GM23248 (cell line): ENCODE measurements at places on chromosomes 5 and 9.
A peak's percentile ranks its signal among the peaks of the same experiment; 100 is the strongest.

DNA sequence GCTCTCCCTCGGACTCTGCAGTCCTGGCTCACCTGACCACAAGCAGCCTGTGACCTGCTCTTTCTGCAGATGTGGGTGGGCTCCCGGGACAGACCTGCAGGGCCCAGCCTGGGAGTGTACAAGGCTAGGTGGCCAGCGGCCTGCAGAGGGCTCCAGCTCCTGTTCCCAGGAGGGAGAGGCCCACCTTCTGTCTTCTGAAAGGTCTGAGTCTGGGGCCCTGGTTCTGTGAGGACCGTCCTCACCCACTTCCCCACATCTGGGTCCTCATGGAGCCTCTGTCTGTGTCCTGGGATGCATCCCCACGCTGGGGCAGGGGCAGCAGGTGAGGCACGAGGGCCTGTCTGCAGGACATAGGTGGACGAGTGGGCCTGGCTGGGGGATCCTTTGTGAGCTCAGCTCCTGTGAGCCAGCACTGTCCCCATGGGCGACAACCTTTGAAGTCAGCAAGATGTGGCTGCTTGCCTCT is 43.7 kb downstream of the PHF2 start:
- DNase-seq, result no peak

- DNase-seq, result no peak
These were observed 152.4 kb upstream of the RAPGEF1 start for GRCh38 chr9:131892162-131892707.

- DNase-seq, result no peak
These were observed 41.7 kb upstream of the AKNA start for GRCh38 chr9:114429488-114429887.

GRCh38 chr5:23445573-23445972 is 61.8 kb upstream of the PRDM9 start:
- DNase-seq, result peak; percentile 6
